Neural crest cell (in vitro differentiated cells): ENCODE measurements at places on chromosomes 6 and 20.

GRCh38 chr6:36130667-36131510 is 576 bp downstream of the MAPK13 start:
- DNase-seq, result no peak

- DNase-seq, result no peak
Observed at GRCh38 chr6:79612457-79612856, 18.7 kb upstream of the SH3BGRL2 start.

DNA sequence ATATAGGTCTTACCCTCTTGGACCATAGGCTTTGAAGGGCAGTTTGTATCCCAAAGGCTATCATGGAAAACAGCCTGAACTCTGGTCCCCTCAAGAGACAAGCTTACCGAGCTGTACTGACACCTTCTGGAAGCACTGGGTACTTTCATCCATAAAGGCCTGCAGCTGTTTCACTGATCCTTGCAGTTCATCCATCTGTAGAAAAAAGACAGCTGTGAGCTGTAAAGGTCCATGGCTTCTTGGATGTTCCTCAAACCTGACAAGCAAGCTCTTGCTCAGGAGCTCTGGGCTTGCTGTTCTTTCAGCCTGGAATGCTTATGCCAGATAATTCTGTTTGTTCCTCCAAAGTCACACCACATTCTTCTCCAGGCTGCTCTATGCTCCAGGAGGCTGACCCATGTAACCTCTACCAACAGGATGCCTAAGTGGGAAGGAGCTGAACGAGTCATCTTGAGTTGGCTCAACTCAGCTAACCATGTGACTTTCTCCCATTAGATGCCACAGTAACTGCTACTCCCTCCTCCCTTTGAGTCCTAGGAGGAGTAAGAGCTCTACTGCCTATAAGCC is 8.8 kb upstream of the NDRG3 start:
- peak; percentile 47 for DNase-seq

DNA sequence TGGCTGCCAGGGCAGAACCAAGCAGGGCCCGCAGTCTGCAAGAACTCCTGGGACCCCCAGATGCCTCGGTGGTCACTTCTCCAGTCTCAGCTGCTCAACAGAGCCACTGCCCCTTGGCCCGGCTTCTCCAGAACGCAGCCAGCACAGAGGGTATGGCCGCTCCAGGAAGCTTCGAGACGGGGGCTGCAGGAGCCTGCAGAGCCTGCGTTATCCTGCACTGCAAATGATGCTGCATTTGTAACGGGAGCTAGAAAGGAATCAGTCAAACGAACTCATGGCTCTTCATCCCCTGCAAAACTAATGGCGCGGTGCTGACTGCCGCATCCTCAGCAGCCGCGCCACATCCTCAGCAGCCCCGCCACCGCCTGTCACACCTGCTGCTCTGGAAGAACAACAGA is 254.9 kb downstream of the TAF4 start:
- DNase-seq, result no peak

GRCh38 chr6:3966426-3966825 is 112.5 kb downstream of the FAM217A start:
- DNase-seq, result no peak

GRCh38 chr6:75118925-75119515 is 86.8 kb downstream of the COL12A1 start:
- DNase-seq, result no peak

DNA sequence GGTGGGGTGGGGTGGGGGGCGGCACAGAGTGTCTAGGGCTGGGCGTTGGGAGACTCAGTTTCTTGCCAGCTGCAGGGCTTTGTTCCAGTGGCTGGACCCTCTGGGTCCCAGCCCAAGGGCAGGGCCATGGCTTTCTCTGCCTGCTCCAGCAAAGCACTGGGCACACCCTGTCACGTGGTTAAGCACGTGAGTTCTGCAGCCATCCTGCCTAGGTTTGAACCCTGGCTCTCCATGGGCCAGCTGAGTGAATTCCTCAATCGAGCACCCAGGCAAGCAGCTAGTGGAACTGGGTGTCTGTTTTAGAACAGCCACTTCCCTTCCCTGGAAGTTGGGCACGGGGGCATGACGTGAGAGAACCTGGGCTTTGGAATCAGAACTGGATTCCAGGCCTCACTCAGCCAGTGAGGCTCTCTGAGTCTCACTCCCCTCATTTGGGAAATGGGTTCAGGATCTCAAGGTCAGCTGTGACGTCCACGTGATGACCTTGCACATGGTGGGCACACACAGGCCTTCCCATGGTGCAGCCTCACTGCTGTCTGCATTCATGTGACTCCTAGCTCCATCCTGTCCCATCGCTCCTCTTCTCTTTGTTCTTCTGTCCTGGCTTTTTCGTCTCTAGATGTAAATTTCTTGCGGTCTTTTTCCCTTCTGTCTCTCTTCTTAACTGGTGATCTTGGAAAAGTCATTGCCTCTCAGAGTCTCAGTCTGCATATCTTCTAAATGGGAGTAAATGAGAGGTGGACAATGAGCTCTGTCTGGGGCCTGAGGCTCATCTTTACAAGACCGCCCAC is 45.9 kb downstream of the NOL4L start:
- DNase-seq, result no peak

- no peak for DNase-seq
Observed at GRCh38 chr6:113172531-113172966, 684.6 kb upstream of the MARCKS start.

DNA sequence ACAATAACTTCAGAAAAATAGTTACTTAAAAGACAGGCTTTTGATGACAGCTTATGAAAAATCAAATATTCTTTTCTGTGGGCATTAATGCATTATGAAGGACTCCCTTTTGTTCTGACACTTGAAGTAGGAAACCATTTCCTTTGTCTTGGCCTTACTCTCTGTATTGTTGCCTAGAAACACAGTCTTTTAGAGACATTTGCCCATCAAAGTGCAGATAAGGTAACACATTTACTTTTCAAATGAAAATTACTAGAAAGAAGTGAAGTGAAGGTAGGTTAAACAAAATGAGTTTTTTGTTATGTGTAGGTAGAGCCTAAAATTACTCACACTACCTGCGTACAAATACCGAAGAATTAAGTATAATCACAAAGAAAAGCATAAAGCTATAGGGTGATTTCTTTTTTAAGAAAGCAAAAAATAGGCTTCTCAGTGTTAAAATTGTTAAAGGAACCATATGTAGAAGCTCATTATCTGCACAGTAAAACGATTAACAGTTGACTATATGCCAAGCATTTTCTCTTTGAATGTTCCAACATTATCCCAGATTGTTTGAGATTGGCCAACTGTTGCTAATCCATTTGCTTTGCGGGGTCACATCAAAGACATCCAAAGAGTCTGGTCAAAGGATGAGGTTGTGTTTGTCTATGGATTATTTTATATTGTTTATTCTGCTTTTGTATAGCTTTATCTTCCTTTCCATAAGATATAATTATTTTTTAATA is 542.0 kb upstream of the RNF217 start:
- no peak for DNase-seq

- no peak for DNase-seq
Observed at GRCh38 chr6:7087066-7087465, 20.7 kb upstream of the RREB1 start.

- no peak for DNase-seq
Observed at GRCh38 chr6:32761548-32761947, 1.8 kb downstream of the HLA-DQB2 start.

- DNase-seq, result no peak
Observed at GRCh38 chr6:136427378-136427717, 122.9 kb downstream of the MAP7 start.

DNA sequence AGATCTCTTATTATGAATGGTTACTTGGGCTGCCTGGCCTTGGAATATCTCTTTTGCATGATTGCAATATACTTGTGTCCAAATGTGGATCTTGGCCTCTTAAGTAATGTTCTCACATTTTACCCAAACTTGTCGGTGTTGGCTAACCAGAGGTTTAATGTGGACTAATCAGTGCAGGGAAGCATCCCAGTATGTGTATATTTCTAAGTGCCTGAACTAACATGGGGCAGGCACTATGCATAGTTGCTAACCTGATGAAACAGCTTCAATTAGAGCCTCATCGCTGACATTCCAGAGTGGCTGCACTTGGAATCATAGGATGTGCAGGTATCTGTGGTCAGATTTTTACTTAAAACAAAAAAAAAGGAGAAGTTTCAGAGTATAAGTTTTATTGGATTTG is 160.0 kb downstream of the PDE7B start:
- DNase-seq, result no peak

DNA sequence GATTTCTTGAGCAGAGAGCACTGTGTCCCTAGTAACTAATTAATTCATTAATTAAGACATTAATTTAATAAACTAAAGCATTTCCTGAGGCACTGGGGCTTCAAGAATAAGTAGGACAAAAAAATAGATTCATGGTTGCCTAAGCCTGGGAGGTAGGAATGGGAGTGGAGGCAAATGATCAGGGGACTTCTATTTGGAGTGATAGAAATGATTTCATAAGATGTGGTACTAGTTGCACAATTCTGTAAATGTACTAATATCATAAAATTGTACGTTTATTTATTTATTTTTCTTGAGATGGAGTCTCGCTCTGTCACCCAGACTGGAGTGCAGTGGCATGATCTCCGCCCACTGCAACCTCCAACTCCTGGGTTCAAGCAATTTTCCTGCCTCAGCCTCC is 287.2 kb downstream of the KHDC1L start:
- DNase-seq, result no peak
